ENCODE measurements at places on chromosomes 3 and 15. TPM values are rescaled to one million over a fixed set of nuclear protein-coding genes. Genes with fewer than 3 reads are reported as not detected.

- no peak for DNase-seq
These were observed 39.0 kb downstream of the FSIP1 start for GRCh38 chr15:39743611-39744010.

GOLIM4 gene
- 87.6 TPM for total RNA-seq

GRCh38 chr3:154486949-154487348 lies 57.0 kb upstream of the GPR149 start:
- no peak for DNase-seq

GRCh38 chr3:42702982-42703694 lies 540 bp upstream of the HHATL start:
- no peak for DNase-seq

GRCh38 chr3:185732782-185733181 lies 92.1 kb downstream of the IGF2BP2 start:
- no peak for DNase-seq

DNA sequence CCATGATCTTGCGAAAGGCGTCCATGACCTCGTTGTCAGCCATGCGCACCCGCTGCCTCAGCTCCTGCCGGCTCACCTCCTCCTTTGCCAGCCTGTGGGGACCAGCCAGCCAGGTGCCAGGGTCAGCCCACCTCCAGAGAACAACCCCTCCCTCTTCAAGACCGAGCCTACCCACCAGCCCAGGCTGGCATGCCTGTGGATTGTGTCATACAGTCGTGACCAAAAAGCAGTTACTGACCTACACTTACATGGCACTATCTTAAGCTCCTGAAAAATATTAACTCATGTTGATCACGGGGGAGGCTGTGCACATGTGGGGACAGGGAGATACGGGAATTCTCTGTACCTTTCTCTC lies 10.7 kb upstream of the CAMK1 start:
- DNase-seq: no peak

- DNase-seq: no peak
These were observed 25.7 kb upstream of the MYLK start for GRCh38 chr3:123909785-123910184.

SELENOT gene
- total RNA-seq: 59.9 TPM

- no peak for DNase-seq
These were observed 45.4 kb downstream of the EPHB1 start for GRCh38 chr3:134840459-134840858.

ROPN1 gene
- total RNA-seq: 1.4 TPM

DNA sequence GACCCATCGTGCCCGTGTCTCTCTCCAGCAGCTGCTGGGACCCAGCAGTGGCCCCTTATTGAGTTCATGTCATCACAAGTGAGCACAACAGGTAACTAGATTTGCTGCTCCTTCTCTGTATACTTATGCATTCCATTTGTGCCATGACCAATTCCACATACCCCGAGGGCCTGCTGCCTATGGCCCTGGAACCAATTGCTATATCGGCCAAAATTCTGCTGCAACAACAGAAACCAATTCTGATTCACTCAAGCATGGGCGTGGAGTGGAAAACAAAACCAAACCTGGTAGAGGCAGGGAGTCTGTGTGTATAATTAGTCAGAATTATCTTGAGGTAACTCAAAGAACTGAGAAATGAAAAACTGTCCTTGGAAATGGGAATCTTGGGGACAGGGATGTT lies 516.6 kb downstream of the EPHB1 start:
- no peak for DNase-seq

DNA sequence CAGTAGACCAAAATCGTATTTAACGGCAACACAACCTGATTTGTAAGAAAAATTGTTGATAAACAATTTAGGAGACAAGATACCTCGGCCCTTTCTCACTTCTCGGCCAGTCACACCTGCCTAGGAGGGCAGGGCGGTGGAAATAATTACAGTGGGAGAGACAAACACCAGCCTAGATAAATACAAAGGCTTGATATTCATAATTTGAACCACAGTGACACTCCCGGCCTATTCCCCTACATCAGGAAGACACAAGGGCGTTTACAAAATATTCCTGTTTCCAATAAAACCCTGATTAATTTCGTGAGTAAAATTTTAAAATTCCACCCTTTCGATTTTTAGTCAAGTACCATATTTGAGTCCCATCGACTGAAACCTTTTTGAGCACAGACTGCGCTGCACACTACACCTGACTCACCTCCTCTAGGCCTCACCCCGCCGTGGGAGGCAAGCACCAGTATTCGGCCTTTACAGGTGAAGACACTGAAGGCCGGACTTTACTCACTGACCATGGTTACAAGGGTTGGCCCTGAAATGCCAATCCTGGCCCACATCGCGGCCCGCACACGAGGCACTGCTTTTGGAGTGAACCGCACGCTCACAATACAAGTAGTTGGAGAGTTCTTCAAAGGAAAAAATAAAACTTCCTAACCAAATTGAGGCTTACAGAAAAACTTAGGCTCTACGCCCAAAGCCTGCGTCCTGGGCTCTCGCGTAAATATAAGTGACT lies 794 bp downstream of the ARPP19 start:
- no peak for DNase-seq

- peak; percentile 92 for DNase-seq
These were observed 39.7 kb downstream of the NPTN start for GRCh38 chr15:73593304-73594074.
